Stimulated activated CD4-positive, alpha-beta T cell treated with anti-CD3 and anti-CD28 coated beads, Interleukin-4, amount 100 ng/mL, for 24 hours (primary cell): ENCODE measurements at places on chromosomes 2 and 18.

GRCh38 chr2:46032996-46033395 is 264.2 kb upstream of the EPAS1 start:
- peak; percentile 23 for DNase-seq

DNA sequence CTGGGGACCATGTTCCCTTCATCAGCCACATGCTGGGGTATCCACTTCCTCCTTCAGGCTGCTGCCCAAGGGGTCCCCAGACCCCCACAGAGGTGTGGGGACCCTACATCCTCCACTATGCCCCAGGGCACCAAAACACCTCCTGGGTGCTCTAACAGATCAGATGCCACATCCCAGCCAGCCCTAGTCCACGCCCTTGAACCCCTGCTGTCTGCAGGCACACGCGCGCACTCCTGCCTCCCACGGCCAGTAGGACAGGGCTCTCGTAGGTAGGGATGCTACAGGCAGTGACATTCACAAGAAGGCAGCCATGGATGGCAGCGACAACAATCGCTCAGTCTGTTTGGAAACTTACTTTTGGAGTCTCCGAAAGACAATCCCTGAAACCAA is 3.0 kb upstream of the GPC1 start:
- no peak for DNase-seq

- DNase-seq = no peak
These were observed 205.5 kb downstream of the ZNF521 start for GRCh38 chr18:25146512-25146910.

DNA sequence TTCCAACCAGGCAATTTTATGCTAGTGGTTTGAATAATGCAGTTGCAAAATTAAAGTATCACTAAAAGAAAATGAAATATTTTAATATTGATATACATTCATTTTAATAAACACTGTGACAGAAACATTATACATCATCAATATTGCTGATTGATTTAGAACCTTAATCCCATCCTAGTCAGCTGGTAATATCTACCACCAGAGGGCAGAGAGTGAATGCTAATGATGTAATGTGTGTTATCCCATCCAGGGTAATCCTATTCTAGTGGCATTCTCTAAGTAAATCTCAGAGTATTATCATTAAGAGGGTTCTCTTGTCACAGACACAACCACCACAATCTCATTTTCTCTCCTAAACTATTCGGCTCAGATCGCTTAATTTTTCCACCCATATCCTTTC is 477.4 kb downstream of the CPS1 start:
- DNase-seq = no peak

GRCh38 chr2:56084111-56084901 is 99.5 kb upstream of the CCDC85A start:
- DNase-seq = no peak

DNA sequence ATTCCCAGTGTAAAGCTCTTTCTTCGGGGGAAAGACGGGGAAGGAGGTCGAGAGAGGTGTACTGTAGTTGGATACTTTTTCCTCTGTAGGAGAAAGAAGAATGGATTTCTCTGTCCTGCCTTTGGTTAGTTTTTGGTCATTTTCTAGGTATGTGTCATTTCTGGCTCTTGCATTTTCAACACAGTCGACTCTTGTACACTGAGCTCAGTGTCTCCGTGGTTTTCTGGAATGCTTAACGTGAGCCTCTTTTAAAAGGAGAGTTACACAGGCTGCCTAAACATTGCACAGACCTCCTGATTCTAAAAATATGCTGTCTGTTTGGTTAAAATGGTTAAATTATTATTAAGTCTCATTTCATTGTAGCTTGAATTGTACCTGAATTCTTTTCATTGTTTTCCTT is 21.8 kb upstream of the GLS start:
- DNase-seq = no peak

DNA sequence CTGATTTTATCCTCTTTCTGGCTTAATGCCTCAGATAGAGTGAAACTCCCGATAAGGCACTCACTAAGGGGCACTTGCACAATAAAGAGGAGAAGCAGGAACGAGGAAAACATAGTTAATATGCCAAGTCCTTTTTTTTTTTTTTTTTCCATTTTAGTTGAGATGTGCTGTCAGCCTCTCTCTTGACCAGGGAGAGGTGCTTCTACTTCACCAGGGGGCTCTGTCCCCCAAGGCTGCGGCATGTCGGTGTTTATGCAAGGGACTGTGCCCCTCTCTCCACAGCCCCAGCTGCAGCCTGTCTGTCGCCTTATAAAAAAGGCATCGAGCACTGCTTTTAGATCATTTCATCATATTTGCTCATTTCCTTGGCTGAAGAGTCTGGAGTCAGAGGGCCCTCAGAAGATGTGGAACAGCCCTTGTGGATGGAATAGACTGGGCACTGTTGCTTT is 178.1 kb downstream of the SLC8A1 start:
- no peak for DNase-seq

DNA sequence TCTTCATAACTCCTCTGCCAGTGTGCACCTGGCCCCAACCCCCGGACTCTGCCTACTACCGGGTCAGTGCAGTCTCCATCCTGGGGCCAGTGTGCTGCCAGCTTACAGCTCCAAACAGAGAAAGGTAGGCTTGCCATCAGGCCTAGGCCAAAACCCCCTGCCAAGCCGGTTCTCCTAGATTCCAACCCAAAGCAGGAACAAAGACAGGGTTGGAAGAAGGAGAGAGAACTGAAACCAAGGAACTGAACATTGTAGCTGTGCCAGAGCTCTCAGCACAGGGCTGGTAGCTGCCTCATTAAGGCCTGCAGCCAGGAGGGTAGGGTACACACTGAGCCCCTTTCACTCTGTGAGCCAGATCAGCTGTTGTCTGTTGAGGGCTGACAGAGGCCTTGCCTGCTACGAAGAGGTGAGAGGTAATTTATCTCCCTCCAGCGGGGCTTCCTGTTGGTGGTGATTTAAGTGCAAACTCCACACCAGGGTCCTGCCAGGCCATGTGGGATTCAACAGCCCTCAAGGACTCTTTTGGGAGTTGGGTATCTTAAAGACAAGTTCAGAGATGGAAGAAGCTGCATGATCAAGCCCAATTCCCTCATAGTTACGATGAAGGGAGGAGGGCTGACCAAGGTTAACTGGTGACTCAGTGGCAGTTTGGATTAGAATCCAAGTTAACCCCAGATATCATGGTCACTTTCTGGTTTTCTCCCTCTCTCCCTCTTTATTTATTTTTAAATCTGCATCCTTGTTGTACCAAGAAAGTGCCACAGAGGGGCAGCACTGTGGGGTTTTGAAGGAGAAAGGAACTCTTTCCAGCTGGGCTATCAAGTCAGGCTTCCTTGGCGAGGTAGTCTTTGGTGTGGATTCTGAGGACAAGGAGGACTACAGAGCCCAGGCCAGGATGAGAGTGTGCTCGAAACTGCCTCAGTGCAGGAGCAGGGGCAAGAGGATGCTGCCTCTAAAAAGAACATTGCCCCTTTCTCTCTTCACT is 48.1 kb downstream of the CYRIA start:
- DNase-seq = no peak

GRCh38 chr2:27209621-27210401 is 2.0 kb upstream of the ATRAID start:
- no peak for DNase-seq

GRCh38 chr2:166375195-166375735 is 479 bp downstream of the SCN9A start:
- DNase-seq = no peak

DNA sequence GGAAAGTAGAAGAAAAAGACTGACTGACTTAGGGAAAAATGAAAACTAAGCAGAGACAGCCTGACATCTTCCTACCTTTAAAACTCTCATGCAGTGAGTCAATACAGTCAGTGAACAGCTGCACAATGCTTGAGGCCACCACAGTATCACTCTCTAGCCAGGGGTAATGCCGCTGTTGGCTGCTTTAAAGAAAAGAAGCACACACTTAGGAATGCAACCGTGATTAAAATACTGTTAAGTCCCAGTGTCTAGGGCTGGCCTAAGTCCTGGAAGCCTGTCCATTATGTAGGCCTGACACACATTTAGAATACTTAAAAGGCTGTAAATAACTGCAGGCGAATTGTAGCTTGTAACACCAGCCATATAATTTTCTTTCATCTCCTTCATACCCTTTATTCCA is 50.7 kb downstream of the SIGLEC15 start:
- DNase-seq = no peak

- DNase-seq = no peak
These were observed 41.9 kb downstream of the LHCGR start for GRCh38 chr2:48713647-48714046.

- peak; percentile 40 for DNase-seq
These were observed 40.0 kb downstream of the ICA1L start for GRCh38 chr2:202831242-202832220.

DNA sequence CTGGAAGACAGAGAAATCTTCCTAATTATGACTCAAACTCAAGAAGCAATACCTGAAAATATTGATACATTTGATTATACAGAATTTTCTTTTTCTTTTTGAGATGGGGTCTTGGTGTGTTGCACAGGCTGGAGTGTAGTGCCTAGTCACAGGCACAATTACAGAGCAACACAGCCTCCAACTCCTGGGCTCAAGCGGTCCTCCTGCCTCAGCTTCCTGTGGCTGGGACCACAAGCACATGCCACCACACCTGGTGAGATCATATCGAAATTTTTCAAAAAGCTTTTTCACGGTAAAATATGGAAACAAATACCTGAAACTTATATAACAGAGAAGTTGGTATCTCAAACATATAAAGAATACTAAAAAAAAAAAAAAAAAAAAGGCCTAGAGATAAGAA is 27.9 kb downstream of the TGFBRAP1 start:
- no peak for DNase-seq

GRCh38 chr2:164803776-164804466 is 37.7 kb downstream of the COBLL1 start:
- DNase-seq = no peak

DNA sequence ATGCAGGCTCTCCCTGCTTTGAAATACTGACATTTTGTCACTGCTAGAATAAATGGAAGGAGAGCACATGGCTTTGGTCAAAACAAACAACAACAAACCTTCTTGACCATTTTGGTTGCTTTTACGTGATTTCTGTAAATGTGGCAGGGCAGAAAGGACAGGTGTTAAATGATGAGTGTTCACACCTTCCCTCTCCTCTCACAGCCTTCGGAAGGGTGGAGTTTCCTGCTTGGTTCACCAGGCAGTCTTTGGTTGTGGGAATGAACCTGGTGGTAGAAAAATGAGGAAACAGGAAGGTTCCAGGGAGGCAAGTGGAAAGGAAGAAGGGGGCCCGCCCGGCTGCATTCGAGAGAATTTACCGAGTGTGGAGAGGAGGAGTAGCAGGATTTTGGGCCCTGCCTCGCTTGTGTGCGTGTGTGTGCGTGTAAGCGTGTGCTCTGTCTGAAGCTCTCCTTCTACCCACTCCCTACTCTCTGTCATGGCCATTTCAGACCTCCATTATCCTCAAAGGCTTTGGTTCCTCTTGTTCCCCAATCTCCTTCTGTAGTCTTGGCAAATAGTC is 23.7 kb upstream of the SPP2 start:
- DNase-seq = no peak

DNA sequence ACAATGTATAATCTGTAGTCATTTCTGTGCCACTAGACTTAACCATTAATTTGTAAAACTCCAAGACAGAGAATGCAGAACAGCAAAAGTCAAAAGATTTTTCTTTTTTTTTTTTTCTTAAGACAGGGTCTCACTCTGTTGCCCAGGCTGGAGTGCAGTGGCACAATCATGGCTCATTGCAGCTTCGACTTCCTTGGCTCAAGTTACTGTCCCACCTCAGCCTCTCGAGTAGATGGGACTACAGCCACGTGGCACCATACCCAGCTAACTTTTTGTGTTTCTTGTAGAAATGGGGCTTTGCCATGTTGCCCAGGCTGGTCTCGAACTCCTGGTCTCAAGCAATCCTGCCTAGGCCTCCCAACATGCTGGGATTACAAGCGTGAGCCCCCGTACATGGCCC is 80.1 kb downstream of the TLK1 start:
- DNase-seq = no peak

GRCh38 chr2:168770796-168771195 is 31.6 kb upstream of the NOSTRIN start:
- no peak for DNase-seq

- no peak for DNase-seq
These were observed 38.8 kb downstream of the NRP2 start for GRCh38 chr2:205721057-205721449.

GRCh38 chr18:34651586-34652369 is 58.3 kb upstream of the DTNA start:
- DNase-seq = no peak

DNA sequence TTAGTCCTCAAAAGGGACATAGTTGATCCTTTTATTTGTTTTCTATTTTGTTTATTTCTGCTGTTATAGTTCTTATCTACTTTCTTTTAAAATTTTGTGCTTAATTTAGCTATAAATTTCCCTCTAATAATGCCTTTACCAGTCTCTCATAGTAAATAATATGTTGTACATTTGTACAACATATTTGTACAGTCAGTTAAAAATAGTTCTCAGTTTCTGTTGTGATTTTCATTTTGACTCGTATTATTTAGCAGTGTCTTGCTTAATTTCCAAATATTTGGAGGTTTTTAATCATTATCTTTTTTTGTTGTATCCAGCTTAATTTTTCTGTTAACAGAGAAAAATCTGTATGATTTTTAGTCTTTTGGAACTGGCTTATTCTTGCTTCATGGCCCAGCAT is 443.6 kb upstream of the TRIB2 start:
- DNase-seq = no peak

GRCh38 chr18:75439348-75439747 is 11.8 kb upstream of the SMIM21 start:
- no peak for DNase-seq

GRCh38 chr2:170766693-170767092 is 3.5 kb upstream of the ERICH2 start:
- no peak for DNase-seq

- no peak for DNase-seq
These were observed 26.5 kb upstream of the GREB1L start for GRCh38 chr18:21215490-21215889.

GRCh38 chr2:216004697-216005283 is 8.6 kb downstream of the MREG start:
- DNase-seq = peak; percentile 29
